ENCODE measurements at places on chromosomes 11 and 22.
A peak's percentile ranks its signal among the peaks of the same experiment; 100 is the strongest.

GRCh38 chr22:39236321-39237317 lies 8.2 kb downstream of the PDGFB start:
- peak; percentile 70 for DNase-seq

DNA sequence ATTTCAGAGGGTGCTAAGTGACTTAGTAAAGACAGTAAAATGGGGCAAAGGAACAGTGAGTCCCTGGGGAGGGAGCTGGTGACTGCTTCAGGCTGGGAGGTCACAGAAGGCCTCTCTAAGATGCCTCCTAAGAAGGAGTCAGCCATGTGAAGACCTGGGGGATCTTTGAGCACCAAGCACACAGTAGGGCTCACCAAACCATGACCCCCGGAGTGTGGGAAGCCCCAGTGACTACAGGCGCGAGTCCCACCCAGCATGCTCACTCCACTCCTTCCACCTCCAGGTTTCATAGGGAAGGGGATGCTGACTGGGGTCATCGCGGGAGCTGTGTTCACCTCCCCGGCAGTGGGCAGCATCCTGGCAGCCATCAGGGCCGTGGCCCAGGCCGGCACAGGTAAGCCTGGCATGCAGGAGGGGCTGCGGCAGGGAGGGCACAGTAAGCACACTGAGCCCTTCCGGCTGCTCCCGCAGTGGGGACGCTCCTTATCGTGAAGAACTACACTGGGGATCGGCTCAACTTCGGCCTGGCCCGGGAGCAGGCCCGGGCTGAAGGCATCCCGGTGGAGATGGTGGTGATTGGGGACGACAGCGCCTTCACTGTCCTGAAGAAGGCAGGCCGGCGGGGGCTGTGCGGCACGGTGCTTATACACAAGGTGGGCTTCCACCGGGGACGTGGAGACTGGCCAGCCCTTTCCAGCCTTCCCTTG lies 5.9 kb downstream of the TKFC start:
- DNase-seq = no peak

DNA sequence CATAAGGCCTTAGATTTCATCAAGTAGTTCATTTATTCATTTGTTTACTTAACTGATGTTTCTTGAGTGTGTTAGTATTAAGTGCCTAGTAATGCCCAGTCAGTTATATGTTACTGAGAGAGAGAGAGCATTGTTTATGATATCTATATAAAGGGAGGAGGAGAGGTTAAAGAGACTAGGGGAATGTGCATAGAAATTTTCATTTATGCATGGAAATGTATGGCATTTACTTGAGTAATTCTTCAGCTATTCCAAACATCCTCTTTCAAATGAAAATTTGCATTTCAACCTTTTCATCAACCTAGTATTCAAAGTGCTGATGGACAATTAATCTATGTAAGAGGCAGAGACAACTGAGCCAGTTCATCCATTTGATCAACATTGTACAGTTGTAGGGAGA lies 199.7 kb downstream of the NELL1 start:
- no peak for DNase-seq

DNA sequence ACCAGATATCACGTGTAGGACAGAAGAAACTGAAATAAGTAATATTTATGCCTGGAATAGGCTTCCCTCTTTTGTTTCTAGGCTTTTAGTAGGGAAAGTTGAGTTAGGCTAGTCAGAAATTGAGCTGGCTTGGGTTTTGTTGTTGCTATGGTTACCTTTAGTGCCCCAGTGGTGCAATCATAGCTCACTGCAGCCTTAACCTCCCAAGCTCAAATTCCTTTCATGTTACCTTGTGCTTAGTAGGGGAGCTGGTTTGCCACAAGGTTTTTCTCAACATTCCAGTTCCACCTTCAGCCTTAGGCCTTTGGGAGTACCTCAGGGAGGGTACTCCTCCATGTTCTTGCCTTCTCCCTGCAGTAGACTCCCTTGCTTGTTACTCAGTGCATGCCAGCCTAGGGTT lies 69.1 kb upstream of the SUSD2 start:
- DNase-seq = no peak

DNA sequence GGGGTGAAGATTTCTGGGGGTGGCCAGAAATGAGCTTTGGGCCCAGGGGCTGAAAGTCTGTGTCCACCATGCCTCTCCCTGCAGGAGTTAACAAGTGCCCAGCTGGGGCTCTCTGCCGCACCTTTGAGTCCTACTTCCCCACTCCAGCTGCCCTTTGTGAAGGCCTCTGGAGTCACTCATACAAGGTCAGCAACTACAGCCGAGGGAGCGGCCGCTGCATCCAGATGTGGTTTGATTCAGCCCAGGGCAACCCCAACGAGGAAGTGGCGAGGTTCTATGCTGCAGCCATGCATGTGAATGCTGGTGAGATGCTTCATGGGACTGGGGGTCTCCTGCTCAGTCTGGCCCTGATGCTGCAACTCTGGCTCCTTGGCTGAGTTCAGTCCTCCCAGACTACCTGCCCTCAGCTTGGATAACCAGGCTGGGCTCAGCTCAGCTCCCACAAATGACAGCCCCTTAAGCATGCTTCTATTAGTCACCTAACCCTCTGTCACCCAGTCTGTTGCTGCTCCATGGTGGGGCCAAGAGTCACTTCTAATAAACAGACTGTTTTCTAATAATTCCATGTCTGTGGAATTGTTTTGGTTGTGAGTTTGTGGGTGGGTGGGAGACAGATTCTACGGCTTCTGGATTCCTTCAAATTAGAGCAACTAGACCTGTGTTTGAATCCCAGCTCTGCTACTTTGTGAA lies 3.0 kb upstream of the INPPL1 start:
- DNase-seq = peak; percentile 7

DNA sequence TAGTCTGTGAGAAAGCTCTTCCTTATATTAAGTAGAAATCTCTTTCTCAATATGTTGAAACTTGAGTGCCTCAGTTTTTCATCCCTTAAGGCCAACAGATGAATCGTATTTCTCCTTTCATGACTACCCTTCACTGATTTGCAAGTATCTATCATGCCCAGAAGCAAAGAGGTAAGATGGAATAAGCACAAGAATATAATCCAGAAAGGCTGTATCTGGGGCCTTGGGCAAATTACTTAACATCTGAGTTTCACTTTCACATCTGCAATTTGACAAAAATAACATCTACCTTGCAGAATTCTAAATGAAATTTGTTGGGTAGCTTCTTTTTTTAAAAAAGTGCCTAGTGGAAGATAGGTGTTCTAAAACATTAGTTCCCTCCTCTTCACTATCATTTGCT lies 552.4 kb upstream of the ANO5 start:
- DNase-seq = no peak

- peak; percentile 89 for DNase-seq
Measured at GRCh38 chr11:47177229-47177845, 658 bp upstream of the ARFGAP2 start.

- DNase-seq = no peak
Measured at GRCh38 chr11:102664001-102664752, 39.0 kb upstream of the MMP20 start.

DNA sequence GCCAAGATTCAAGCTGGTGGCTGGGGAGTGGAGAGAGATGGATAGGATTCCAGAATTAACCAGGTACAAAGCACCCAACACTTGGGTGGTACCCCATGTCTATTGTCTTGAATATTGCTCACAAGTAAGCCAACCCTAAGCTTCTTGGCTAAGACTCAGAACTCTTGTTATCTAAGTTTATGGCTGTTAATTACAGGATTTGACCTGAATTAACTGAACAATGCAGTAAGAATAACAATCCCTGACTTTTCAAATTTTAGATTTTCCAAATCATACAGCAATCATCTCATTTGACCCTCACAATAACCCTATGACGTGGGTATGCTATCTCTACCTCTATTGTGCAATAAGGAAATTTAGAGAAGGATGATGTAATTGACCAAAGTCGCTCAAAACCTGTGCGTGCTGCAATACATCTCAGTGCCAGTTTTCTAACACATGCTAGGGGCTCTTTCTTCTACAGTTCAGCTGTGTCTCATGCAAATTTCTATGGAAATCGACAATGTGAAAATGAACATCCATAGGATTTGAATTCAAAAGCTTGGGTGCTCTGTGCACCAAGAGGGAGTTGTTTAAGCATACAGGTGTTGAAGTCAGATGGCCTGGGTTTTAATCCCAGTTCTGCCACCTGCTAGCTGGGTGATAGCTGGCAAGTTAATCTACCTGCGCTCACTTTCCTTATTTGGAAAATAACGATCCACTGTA lies 40.1 kb upstream of the APLNR start:
- no peak for DNase-seq

GRCh38 chr11:133803026-133803425 lies 42.3 kb downstream of the SPATA19 start:
- DNase-seq = no peak

- DNase-seq = no peak
Measured at GRCh38 chr11:2298131-2298794, 3.5 kb downstream of the C11orf21 start.

DNA sequence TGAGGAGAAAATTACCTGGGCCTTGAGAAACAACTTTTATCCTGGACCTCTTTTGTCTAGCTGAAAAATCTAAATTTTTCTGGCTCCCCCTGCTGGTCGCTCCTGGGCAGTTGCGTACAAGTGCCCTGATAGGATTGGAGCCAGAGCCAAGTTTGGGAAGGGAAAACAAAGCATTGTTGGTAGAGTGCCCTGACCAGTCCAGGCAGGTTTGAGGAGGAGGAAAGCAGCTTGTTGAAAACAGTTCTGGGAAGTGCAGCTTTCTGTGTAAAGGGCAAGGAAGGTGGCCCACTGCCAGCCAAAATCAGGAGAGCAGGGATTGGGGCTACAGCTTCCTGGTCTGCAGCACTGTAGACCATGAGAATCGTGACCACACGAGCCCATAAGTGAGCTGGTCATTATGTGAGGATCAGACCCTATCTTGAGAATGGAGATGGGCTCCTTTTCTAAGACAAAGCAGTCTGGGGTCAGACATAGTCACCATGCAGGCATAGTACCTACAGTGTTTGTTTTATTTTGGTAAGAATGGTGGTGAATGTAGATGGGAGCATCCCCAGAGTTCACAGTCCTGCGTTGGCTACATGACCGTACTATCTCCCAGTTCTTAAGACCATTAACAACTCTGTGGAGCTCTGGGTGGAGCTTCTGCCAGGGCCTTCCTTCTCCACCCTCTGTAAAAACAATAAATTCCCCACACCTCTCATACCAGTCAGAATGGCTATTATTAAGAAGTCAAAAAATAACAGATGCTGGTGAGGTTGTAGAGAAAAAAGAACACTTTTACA lies 21.3 kb upstream of the PIK3IP1 start:
- peak; percentile 58 for DNase-seq

DNA sequence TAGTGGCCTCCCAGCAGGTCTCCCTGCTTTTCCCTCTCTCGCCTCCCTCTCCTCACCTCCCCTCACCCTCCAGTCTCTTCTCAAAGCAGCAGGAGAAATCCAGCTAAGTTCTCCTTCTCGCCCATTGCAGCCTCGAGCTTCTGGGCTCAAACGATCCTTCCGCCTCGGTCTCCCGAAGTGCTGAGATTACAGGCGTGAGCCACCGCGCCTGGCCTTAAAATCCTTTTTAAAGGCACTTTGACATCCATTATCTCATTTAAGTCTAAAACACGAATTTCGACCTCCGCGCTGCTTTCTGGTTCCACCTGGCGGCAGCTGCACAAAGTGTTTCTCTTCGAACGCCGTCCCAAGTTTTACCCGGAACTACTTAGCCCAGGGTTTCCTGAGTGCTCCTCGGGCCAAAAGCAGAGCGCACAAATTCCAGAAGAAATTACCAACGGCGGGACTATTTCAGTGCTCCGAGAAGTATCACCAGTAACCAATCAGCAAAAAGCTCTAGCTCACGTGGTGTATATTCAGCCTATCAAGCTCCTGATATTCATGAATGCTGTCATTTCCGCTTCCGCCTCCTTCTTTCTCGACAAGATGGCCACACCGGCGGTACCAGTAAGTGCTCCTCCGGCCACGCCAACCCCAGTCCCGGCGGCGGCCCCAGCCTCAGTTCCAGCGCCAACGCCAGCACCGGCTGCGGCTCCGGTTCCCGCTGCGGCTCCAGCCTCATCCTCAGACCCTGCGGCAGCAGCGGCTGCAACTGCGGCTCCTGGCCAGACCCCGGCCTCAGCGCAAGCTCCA lies at the start of gene EIF3F:
EIF3F (plus strand) TSS at position 570 of the 792 bp plus-strand sequence; CDS start at position 586, 16 bp downstream.
- peak; percentile 93 for DNase-seq

Data from GM13977 (cell line).